Astrocyte (in vitro differentiated cells and primary cell): ENCODE measurements at places on chromosomes 7 and 10.

DNA sequence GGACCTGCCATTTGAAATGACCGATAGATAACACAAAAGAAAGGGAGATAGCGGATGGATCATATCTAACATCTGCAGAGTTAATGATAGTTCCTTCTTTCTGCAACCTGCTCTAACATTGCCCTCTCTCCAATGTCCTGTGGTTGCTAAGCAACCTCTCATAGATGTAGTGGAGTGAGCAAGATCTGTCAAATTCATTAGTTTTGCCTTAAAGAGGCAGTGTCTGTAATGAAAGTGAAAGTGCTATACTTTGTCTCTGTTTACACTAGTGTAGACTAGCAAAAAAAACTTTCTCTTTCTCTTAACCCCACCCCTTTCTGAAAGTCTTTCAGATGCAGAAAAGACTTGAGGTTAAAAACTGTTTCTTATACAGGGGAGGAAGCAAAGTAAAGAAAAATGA lies 1196.9 kb downstream of the SORCS3 start:
- peak overlapping the region; percentile 34 for H3K4me3 ChIP-seq
- H3K36me3 ChIP-seq = no peaks in the 10 kb centered on the region
- no peak overlapping the region for H3K27ac ChIP-seq
- peak; percentile 20 for DNase-seq
- H3K27me3 ChIP-seq = no peaks in the 10 kb centered on the region
- H3K4me1 ChIP-seq = no peaks in the 10 kb centered on the region

GRCh38 chr7:42726066-42726785 lies 185.6 kb downstream of the C7orf25 start:
- no peak overlapping the region for H3K4me3 ChIP-seq
- H3K36me3 ChIP-seq = no peaks in the 10 kb centered on the region
- no peaks in the 10 kb centered on the region for H3K27me3 ChIP-seq
- H3K4me1 ChIP-seq = no peaks in the 10 kb centered on the region
- no peak overlapping the region for H3K27ac ChIP-seq

DNA sequence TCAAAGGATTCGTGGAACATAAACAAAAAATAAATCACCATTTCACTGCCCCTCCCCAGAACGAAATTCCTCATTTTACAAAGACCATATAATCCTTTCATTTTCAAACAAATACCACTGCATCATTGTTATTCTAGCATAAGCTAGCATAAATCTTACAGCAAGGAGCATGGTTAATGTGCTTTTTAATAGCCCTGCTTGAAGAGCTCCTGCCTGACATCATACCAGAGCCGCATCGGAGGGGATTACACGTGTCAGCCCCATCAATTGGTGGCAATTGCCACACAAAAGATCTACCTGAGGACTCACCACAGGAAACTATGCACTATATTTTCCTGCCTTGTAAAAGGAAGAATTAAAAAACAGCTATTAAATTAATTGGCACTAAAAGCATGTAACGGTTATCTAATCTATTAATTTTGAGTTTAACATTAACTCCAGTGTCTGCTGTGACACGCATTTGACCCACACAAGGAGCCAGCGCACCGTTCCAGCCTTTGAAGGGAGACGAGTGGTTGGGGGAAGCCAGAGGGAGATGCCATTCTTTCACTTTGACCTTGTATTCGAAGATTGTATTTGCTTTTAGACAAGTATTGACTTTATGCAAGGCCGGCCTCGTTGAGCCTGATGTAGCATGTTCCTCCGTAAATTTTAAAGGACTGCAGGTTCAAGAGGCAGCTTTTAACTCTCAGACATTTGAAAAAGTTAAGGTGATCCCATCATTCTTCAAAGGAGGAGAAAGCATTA lies 261.1 kb upstream of the RNF32 start:
- no peak overlapping the region for H3K27ac ChIP-seq
- no peaks in the 10 kb centered on the region for H3K36me3 ChIP-seq
- no peaks in the 10 kb centered on the region for H3K4me1 ChIP-seq

DNA sequence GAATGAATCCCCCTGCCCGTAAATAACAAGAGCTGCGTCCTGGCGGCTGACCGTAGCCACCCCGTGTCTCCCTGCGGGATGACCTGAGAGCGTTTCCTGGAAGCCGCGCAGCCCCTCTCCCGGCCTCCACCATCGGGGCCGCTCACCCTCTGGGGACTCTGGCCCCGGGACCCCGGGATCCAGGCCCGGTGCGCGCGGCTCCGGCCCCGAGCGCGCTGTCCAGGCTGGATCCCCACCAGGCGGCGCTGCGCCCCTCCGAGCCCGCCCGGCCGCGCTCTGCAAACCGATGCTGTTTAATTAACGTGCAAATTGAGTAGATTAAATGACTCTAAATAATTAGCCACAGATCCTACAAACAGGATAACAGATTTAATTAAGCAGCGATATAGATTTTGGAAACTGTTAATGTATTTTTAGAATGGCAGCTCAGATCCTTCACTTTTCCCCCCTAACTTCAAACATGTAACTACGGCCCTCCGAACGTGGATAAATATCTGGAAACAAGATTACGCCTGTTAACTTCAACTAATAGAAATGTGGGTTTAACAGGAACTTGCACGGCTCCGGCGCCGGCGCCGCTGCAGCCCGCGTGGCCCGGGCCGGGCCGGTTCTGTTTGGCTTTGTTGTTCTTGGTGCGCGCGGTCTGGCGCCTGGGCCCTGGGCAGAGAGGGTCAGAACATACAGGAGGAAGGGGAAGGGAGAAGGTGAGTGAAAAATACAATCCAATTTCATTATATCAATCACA lies 7.1 kb upstream of the UNCX start:
- no peaks in the 10 kb centered on the region for H3K36me3 ChIP-seq
- H3K4me3 ChIP-seq = no peak overlapping the region
- no peak for DNase-seq
- no peaks in the 10 kb centered on the region for H3K4me1 ChIP-seq

DNA sequence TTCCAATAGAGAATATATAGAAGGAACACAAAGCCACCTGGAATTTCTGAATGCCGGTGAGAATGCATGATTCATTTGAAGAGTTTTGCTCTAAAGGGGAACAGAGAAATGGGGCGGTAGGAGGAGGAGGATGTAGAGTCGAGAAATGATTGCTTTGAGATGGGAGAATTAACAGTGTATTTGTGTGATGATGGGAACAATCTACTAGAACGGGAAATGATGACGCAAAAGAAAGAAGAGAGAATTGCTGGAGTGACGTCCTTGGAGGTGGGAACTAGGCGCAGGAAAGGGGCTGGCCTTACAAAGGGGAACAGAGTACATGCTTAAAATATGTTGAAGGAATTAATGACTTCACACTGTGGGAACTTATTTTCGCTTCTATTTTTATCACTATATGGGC lies 188.1 kb downstream of the SDHAF3 start:
- H3K36me3 ChIP-seq = no peaks in the 10 kb centered on the region
- H3K27me3 ChIP-seq = no peaks in the 10 kb centered on the region
- H3K4me1 ChIP-seq = no peaks in the 10 kb centered on the region
- no peak for DNase-seq
- no peak overlapping the region for H3K27ac ChIP-seq
- H3K4me3 ChIP-seq = no peak overlapping the region

GRCh38 chr7:50303335-50304128 lies 984 bp upstream of the IKZF1 start:
- H3K27ac ChIP-seq = no peak overlapping the region
- H3K4me3 ChIP-seq = no peak overlapping the region
- no peaks in the 10 kb centered on the region for H3K4me1 ChIP-seq
- DNase-seq = no peak
- peaks cover 38% of the 10 kb centered on the region for H3K27me3 ChIP-seq
- H3K36me3 ChIP-seq = no peaks in the 10 kb centered on the region

- no peaks in the 10 kb centered on the region for H3K36me3 ChIP-seq
- peak within 1 kb of the TSS; percentile 44 for H3K27ac ChIP-seq
- no peak within 1 kb of the TSS for H3K4me3 ChIP-seq
- peaks cover 35% of the 10 kb centered on the region for H3K4me1 ChIP-seq
- no peaks in the 10 kb centered on the region for H3K27me3 ChIP-seq
Measured at GRCh38 chr10:99782447-99783286, at the start of gene ABCC2. TSS of gene ABCC2 (plus strand) at chr10:99782640. CDS start at chr10:99782845, 205 bp downstream.
